Occipital lobe (tissue), 3 donors: ENCODE measurements at places on chromosomes 2 and 18.

GRCh38 chr2:45777996-45778719 is 126.7 kb downstream of the PRKCE start:
- DNase-seq = no peak

DNA sequence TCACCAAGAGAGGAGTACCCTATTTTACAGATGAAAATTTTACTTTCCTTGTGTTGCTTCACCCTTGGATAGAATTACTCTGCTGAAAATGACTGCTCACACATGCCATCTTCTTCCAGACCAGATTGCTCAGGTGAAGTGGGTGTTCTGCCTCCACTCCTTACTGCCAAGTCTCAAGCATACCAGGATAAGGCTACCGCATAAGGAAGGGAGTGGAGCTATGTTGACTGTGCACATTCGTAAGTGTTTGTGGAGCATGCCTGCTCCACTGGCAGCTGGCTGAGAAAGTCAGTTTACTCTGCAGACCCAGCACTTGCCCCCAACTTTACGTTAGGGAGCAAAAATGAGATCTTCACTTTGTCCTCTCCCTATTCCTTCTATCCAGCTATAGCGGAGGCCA is 405.0 kb upstream of the DDX18 start:
- DNase-seq = no peak

GRCh38 chr2:230891509-230891908 is 26.8 kb downstream of the ITM2C start:
- DNase-seq = no peak

- no peak for DNase-seq
Measured at GRCh38 chr2:60007671-60008070, 545.8 kb downstream of the BCL11A start.

DNA sequence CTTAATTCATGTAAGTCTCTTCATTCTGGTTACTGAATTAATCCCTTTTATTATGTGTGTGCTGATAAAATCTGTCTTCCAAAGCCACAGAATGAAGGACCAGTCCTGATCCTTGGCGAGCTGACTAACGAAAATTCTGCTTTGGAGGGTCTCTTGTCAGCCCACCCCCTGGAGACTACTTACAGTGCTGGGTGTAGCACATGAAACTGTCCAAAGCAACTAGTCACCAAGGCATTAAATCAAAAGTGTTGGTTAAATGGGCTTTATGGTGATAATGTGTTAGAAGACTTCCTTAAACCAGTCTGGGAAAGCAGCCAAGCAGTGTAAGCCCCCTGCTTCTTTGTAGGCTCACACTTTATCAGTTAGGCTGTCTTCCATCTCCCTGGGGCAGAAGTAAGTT is 420.2 kb downstream of the SUCLG1 start:
- DNase-seq = no peak

DNA sequence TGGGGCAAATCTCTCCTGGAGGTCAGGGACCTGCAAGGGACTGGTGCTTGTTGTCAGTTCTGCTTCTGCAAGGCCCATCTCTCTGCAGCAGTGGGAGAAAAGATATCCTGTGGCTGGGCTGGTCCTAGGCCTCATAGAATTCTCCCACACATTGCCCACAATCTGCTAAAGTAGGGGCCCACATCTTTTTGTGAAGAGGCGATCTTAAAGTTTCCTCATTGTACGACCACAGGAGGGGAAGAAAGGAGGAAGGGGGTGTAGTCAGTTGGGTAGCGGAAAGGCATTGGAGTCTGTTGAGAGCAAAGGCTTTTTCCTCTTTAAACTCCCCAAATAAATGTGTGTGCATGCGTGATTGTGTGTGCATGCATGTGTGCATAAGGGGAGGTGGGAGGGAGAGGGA is 145.3 kb downstream of the SLC4A3 start:
- DNase-seq = no peak

- no peak for DNase-seq
Measured at GRCh38 chr2:227035711-227036367, 128.2 kb downstream of the COL4A4 start.

DNA sequence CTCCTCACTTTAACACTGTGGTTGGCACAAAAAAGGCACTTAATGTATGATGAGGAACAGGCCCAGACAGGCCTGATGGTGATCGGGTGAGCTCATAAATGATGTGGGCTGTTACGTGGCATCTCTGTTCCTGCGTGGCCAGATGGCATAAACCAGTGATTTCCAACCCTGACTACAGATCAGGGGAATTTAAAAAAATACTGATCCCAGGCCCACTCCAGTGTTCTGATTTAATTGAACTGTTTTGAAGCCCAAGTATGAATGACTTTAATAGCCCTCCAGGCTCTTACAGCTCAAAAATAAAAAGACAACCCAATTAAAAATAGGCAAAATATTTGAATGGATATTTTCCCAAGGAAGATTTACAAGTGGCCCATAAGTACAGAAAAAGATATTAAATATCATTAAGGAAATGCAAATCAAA is 48.2 kb downstream of the LIPG start:
- DNase-seq = no peak

DNA sequence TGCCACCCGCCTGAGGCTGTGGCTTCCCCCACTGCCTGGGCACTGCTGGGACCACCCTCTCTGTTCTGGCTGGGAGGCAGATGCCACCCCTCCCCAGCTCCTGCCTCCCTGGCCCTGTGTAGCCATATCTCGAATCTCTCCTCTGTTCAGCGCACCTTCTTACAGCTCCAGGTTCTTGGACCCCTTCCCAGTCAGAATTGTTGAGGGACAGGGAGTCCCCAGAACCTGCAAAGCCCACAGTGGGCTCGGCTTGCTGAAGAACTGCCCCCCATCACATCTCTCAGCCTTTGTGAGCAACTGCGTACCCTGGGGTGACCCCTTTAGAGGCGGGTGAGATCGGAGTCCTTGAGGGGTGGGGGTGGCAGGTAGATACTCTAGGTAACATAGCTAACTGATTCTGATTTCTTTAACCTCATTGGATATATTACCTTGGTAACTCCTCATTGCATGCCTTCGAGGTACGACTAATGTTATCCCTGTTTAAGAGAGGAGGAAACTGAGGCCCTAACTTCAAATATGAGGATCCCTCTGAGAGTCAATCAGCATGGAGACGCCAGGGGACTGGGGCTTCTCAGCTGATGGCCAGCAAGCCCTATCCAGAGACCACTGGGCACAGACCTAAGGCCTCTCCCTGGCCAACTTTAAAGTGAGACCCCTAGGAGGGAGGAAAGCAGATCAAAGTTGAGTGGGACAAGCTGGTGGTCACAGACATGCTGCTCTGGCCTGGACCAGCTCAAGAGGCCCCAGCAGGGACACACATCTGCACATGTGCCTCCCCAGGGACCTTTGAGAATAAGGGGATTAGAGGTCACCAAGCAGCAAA is 101.3 kb downstream of the CAPN13 start:
- no peak for DNase-seq

- DNase-seq = no peak
Measured at GRCh38 chr18:79766308-79766707, 31.4 kb upstream of the KCNG2 start.

DNA sequence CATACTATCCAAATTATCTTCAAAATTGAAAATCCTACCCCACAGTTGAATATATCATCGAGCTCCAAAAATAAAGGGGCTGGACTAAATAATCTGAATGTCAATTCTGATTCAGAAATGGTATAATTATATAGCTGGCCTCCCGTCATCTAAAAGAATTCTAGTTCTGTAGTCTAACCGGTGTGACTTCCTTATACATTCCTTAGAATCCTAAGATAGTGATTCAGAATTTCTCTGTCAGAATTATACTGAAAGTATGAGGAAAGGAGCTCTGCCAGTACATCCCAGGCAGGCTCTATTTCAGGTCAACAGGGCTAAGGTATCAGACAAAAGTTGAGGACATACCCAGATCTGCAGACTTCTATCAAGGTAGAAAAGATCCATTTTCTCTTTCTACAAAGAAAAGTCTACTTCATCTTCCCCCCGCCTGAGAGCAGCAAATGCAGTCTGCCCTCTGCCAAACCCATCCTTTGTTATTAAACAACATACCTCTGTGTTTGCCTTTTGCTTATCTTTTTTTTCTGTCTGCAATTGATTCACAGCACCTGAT is 128.5 kb downstream of the METTL4 start:
- no peak for DNase-seq

DNA sequence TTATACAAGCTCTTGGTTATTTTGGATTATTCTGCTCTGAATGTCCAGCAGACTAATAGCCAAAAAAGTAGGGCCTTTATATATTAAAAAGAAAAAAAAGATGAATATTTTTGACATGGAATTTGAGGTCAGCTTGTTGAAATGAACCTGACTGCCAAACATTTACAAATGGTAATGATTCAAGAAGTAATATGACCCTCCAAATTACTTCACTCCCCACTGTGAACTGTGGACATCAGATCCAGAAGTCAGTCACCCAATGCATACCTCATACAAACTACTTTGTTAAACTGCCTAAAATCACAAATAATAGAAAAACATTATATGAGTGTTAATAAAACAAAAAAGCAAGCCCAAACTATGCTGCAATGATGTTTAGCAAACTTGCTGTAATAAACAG is 10.0 kb downstream of the EPG5 start:
- no peak for DNase-seq

DNA sequence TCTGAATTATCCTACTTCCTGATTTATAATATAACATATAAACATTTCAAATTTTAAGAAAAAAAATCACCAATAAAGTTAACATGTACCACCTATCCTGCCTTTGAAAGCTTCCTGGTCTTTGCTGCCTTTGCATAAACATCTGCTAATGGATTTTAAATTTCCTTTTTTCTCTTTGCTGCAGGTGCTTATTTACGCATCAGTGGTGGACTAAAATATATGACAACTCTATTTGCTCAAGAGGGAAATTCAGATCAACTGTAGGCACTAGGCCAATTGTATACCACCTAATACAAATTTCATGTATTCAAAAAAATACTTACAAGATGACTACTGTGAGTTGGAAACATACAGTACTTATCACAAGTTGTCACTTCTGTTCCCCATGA is 57.2 kb downstream of the RAD51AP2 start:
- DNase-seq = no peak

DNA sequence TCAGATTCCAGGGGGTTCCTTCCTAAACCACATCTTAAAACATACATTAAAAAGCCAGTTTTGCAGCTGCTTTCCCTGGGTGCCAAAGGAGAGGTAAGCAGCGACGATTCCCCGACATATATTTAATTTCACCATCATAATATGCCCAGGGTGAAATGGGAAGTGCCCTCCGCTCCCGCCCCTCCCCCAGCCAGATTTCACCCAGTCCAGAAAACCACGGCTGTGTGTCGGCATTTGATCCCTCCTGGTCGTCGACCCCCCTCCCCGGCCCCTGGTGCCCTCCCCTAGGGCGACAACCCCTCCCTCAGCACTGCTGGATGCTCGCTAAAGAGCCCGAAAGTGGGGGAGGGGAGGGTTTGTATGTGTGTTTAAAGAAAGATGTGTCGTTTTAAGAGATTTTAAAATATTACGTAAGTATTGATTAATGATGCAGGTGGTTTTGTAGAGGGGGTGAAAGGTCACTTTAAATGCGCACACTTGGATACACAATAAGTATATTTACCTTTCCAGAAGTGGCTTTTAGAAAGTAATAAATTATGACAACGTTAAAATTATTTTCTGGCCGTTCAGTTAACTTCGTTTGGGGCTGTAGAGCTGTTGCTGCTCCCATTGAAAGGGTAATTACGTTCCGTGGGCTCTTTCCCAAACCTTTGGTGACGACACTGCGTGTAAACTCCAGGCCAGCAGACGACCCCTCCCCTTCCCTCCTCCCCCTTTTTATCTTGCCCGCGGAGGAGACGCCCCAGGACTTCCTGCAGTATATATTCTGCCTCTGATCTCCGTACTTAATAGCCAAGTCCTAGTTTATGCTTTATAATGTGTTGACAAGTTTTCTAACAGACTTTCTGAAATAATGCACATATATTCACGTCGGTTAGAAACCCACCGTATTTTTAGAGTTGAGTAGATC is 3.4 kb upstream of the BCL11A start:
- no peak for DNase-seq

GRCh38 chr2:239368321-239368720 is 32.5 kb downstream of the HDAC4 start:
- no peak for DNase-seq

- DNase-seq = no peak
Measured at GRCh38 chr2:169080250-169081069, 11.1 kb downstream of the DHRS9 start.

GRCh38 chr2:41941831-41942230 is 106.0 kb upstream of the PKDCC start:
- DNase-seq = no peak

DNA sequence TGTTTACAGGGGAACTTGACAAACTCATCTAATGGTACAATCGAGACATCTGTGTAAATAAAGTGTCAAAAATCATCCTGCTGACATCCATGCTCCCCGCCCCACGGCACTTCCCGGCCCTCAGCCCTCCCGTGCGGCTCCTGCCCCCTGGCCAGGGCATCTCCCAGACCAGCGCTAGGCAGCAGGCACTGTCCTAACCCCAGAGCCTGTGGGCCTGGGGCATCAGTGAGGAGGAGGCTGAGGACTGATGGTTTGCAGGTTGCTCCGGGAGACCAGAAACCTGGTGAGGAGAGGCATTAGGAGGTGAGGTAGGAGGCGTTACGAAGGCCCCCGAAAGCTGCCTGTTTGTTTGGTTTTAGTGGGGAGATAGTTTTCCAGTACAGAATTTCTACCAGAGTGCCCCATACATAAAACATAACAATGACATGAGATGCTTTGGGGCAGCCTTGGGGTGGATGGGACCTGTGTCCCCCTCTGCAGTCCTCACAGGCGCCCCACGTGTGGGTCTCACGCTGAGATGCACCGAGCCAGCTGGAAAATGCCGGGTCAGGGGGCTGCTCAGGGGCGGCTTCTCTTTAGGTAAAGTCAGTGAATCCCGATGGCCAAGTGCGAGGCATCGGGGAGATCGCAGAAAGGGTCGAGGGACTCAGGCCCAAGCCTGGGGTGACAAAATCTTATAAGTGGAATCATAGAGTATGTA is 114.2 kb downstream of the RTP5 start:
- DNase-seq = no peak

DNA sequence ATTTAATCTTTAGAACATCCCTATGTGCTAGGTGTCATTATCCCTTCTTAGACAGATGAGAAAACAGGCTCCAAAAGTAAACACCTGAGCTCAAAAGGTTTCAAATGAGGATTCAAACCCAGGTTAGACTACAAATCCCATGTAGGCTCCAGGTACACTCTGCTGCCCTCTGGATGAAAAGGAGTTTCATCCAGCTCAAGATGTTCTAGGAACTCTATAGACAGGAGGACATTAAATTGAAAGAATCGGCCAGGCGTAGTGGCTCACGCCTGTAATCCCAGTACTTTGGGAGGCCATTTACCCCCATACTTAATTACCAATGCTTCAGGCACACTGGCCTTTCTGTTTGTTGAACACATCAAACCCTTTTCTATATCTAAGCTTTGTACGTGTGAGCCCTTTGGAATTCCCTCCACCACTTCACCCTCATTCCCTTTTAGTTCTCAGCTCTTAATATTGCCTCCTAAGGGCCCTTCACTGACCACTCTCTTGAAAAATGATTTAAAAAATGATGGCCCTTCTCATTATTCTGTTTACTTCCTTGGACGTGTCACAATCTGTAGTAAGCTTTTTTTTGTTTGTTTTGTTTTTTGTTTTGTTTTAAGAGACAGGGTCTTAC is 10.7 kb downstream of the SLC25A12 start:
- DNase-seq = no peak

- no peak for DNase-seq
Measured at GRCh38 chr2:26933431-26934334, 36.8 kb upstream of the MAPRE3 start.
